ENCODE measurements at places on chromosomes 5 and 9. TPM values are rescaled to one million over a fixed set of nuclear protein-coding genes. Genes with fewer than 3 reads are reported as not detected.

- H3K27me3 ChIP-seq, result no peaks in the 10 kb centered on the region
- H3K4me3 ChIP-seq, result no peak overlapping the region
- no peak overlapping the region for H3K27ac ChIP-seq
- DNase-seq, result no peak
- no peaks in the 10 kb centered on the region for H3K4me1 ChIP-seq
Measured at GRCh38 chr5:117261948-117262571, 687.4 kb upstream of the SEMA6A start.

DNA sequence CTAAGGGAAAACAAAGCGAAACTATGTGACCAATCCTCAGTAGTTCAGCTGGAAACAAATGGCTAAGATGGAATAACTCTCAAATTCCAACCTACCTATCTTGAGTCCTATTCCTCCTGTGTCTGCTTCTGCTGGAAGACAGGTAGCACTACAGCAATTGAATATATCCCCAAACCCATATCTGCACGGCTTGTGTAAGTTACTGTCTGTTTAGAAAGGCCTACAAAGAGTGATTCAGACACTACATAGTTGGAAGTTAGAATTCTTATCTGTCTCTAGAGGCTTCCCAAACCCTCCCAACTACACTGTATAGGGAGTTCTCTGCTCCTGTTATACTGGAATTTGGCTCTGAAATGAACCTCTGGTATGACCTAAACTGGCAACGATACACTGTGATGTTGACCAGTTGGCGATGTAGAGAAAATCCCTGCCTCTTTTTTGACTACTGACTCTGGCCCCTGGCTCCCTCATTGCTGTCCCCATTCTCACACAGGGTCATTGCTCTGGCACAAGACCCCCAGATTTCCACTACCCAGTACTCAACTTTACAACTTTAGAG is 22.6 kb upstream of the NADK2 start:
- no peaks in the 10 kb centered on the region for H3K36me3 ChIP-seq
- no peaks in the 10 kb centered on the region for H3K27me3 ChIP-seq
- DNase-seq, result no peak
- no peak overlapping the region for H3K4me3 ChIP-seq

DNA sequence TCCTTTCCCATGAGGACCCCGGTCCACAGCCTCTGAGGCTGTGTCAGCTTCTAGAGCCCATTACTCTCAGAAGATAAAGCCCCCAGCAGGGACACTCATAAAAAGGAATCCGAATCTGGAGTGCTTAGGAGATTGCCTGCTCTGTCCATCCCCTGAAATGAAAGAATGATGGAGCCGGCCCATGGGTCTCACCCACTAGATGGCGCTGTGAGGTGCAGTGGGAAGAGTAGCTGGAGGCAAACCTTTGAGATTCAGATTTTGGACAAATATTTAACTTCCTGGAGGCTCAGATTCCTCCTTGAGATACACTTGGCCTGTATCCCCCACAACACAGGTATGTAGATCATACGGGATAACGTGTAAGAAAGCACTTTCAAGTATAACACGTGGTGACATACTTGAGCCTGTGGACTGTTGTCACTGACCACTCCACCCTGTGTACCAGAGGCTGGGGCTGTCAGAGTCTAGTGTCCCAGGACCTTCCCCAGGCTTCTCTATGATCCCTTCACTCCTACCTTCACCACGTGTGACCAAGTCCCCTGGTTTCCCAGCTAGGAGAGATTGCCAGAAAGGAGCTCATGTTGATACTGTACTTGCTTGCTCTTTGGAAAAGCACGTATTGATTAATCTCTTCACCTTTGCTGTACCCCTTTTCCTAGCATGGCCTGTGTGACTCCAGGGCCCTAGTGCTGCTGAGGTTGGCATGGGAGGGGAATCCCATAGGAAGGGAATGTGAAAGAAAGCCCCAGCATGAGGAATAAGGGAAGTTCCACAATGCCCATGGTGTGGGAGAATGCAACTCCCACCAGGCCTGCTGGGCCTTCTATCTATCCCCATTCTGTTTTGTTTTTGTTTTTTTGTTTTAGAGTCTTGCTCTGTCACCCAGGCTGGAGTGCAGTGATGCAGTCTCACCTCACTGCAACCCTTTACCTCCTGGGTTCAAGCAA is 32.1 kb downstream of the TRMO start:
- no peaks in the 10 kb centered on the region for H3K4me1 ChIP-seq
- no peak overlapping the region for H3K27ac ChIP-seq
- no peaks in the 10 kb centered on the region for H3K36me3 ChIP-seq
- DNase-seq, result peak; percentile 45
- H3K4me3 ChIP-seq, result no peak overlapping the region
- no peaks in the 10 kb centered on the region for H3K27me3 ChIP-seq

DNA sequence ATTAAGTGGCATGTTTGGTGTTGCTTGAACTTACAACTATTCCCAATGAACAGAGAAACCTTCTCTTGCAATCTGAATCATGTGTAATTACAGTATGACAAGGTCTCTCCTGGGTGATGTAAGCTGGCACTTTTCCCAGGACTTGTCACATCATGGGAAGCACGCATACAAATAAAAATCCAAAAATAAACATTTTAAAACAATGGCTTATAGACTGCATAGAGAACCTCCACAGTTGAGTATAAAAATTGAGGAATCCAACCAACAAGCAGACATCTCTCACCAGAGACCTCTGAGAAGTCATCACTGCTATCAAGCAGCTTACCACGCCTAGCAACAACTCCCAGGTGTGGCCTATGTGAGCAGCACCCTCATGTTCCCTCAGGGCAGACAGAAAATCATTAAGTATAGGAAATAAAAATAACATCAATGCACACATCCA is 3.9 kb downstream of the MLLT3 start:
- H3K36me3 ChIP-seq, result no peaks in the 10 kb centered on the region
- no peak overlapping the region for H3K27ac ChIP-seq
- H3K4me3 ChIP-seq, result no peak overlapping the region

- no peaks in the 10 kb centered on the region for H3K36me3 ChIP-seq
- no peak overlapping the region for H3K27ac ChIP-seq
- no peak for DNase-seq
- no peak overlapping the region for H3K4me3 ChIP-seq
- H3K4me1 ChIP-seq, result peaks cover 18% of the 10 kb centered on the region
Measured at GRCh38 chr5:40674661-40675235, 5.0 kb upstream of the PTGER4 start.

- DNase-seq, result no peak
- no peak overlapping the region for H3K27ac ChIP-seq
- no peak overlapping the region for H3K4me3 ChIP-seq
- no peaks in the 10 kb centered on the region for H3K36me3 ChIP-seq
- no peaks in the 10 kb centered on the region for H3K27me3 ChIP-seq
Measured at GRCh38 chr5:34858790-34859189, 19.8 kb downstream of the TTC23L start.

DNA sequence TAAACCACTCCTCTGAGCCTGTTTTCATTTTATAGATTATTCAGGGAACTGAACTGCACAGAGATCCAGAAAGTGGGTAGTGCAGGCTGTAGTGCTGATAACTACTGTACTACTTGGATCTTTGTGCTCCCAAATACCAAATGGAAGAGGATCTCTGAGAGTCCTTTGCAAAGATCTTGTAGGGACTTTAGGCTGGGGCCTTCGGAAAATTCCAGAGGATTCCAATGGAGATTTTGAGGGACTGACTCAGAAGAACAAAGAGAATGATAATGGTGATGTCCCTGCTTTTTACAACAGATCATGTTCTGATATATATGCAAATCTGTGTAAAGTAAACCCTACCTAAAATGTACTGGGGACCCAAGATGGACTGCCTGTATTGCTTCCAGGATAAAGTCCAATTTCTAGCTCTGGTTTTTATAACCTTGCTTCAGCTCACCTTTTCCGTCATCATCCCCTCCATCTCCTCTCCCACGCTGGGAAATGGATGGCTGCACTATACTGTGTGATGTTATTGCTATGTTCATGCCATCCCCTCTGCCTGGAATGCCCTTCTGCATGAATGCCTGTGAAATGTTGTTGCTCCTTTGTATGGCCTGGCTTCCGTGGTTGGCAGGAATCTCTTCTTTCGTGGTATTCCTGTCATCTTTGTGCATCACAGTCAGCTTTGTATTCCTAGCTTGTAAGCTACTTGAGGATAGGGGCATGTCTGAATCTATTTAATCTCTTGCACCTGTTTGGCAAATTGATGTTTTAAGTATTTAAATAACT is 9.7 kb upstream of the PSMD5 start:
- no peaks in the 10 kb centered on the region for H3K4me1 ChIP-seq
- no peaks in the 10 kb centered on the region for H3K27me3 ChIP-seq
- DNase-seq, result no peak
- H3K4me3 ChIP-seq, result no peak overlapping the region

- H3K27ac ChIP-seq, result no peak overlapping the region
- H3K4me1 ChIP-seq, result no peaks in the 10 kb centered on the region
- H3K4me3 ChIP-seq, result no peak overlapping the region
- DNase-seq, result no peak
Measured at GRCh38 chr9:16328349-16328748, 542.1 kb downstream of the BNC2 start.

GRCh38 chr9:137411645-137412380 is 11.1 kb downstream of the EXD3 start:
- H3K27me3 ChIP-seq, result no peaks in the 10 kb centered on the region
- DNase-seq, result peak; percentile 50
- H3K36me3 ChIP-seq, result no peaks in the 10 kb centered on the region
- no peak overlapping the region for H3K4me3 ChIP-seq
- H3K4me1 ChIP-seq, result peaks cover 18% of the 10 kb centered on the region

GRCh38 chr9:80074439-80074838 is 502.7 kb downstream of the TLE4 start:
- no peaks in the 10 kb centered on the region for H3K36me3 ChIP-seq
- no peak overlapping the region for H3K27ac ChIP-seq
- no peaks in the 10 kb centered on the region for H3K27me3 ChIP-seq

GRCh38 chr5:83848941-83849340 is 128.3 kb upstream of the HAPLN1 start:
- no peaks in the 10 kb centered on the region for H3K27me3 ChIP-seq
- DNase-seq, result no peak
- H3K4me3 ChIP-seq, result no peak overlapping the region
- no peak overlapping the region for H3K27ac ChIP-seq
- no peaks in the 10 kb centered on the region for H3K4me1 ChIP-seq

- no peaks in the 10 kb centered on the region for H3K27me3 ChIP-seq
- H3K4me1 ChIP-seq, result no peaks in the 10 kb centered on the region
- no peak overlapping the region for H3K27ac ChIP-seq
- no peak overlapping the region for H3K4me3 ChIP-seq
Measured at GRCh38 chr5:86880785-86881492, 263.2 kb downstream of the COX7C start.

DNA sequence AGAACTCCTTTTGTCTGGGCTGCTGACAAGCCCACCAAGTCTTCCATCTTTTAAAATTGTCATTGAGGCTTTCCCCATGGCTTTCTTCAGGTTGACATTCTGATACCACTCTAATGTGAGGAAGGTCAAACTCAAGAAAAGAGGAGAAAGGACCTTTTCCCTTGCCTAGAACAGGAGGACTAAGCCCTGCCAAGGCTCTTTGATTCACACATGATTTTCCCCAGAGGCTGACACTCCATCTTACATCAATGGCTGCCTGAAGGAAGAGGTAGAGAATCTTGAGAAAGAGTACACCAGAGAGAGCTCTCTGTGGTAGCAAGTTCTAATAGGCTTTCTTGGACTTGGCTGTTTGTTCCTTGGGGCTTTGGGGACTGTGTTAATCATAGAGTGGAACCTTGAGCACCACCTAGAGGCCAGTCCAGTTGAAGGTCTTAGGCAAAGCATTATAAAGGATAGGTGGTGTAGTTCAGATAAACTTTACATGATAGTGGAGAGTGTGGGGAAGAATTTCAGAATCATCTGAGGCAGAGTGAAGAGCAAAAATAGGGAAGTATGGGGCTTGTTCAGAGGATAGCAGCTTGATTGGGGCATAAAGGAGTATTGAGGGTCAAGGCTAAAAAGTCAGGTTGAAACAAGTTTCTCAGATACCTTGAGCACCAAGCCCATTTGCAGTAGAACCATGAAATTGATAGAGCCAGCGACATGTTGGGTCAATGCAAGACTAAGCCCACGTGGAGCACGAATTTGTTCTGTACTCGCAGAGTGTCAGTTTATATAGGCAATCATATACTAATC is 36.7 kb downstream of the NDFIP1 start:
- peaks cover 36% of the 10 kb centered on the region for H3K36me3 ChIP-seq
- no peak overlapping the region for H3K27ac ChIP-seq
- DNase-seq, result peak; percentile 59
- no peak overlapping the region for H3K4me3 ChIP-seq
- no peaks in the 10 kb centered on the region for H3K4me1 ChIP-seq
- no peaks in the 10 kb centered on the region for H3K27me3 ChIP-seq

DNA sequence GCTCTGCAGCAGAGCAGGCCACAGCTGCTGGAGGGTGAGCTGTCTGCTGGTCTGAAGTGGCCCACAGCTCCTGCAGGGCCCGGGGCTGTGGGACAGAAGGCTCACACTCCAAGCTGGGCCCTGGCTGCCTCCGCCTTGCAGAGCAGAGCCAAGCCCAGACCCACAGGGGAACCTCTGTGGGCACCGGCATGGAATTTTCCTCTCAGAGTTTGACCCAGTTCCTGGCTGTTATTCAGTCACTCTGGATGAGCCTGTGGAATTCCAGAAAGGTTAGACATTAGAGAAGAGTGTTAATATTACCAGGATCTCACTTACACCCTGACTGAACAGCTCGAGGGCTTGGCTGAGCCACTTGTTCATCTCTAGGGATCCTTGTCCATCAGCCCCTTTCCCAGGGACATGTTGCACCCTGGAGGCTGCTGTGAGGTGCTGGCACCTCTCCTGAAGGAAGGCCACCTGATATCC is 17.5 kb downstream of the IL9 start:
- no peak overlapping the region for H3K27ac ChIP-seq
- H3K4me3 ChIP-seq, result no peak overlapping the region
- H3K4me1 ChIP-seq, result no peaks in the 10 kb centered on the region
- no peak for DNase-seq
- no peaks in the 10 kb centered on the region for H3K36me3 ChIP-seq

DNA sequence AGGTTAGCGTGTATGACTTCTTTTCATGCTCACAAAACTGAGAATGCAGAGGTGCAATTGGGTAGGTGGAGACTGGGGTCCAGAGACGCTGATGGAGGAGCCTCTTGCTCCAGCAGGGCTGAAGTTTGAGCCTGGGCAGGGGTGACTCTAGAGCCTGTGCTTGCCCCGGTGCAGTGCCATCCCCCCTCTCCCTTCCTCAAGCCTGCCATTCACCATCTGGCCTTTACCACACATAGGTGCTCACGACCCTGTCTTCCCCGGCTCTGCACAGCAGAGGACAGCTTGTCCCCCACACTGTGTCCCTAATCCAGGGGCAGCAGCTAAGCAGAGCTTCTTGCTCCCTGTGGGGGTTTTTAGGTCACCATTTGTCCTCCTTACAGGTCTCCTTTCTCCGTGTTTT is 86.5 kb downstream of the DAP start:
- H3K27ac ChIP-seq, result no peak overlapping the region
- DNase-seq, result no peak
- H3K36me3 ChIP-seq, result peaks cover 21% of the 10 kb centered on the region
- H3K4me1 ChIP-seq, result no peaks in the 10 kb centered on the region

GRCh38 chr5:56412601-56413379 is 179.7 kb upstream of the ANKRD55 start:
- H3K36me3 ChIP-seq, result no peaks in the 10 kb centered on the region
- H3K27me3 ChIP-seq, result no peaks in the 10 kb centered on the region
- DNase-seq, result peak; percentile 92
- H3K4me3 ChIP-seq, result no peak overlapping the region
- H3K4me1 ChIP-seq, result peaks cover 63% of the 10 kb centered on the region
- H3K27ac ChIP-seq, result peak overlapping the region; percentile 98

Gene RNF183
- 0.39 TPM for total RNA-seq

Gene PFDN1
- total RNA-seq, result 30.3 TPM

Gene HAVCR1
- total RNA-seq, result 0.22 TPM

Measured in B cell (primary cell).